Activated CD4-positive, alpha-beta memory T cell treated with anti-CD3 and anti-CD28 coated beads for 36 hours (primary cell): ENCODE measurements at places on chromosomes 5 and 9. TPM values are rescaled to one million over a fixed set of nuclear protein-coding genes. Genes with fewer than 3 reads are reported as not detected.

PCDHGA7 gene
- total RNA-seq, result 0.07 TPM

CCL28 gene
- total RNA-seq, result 7.6 TPM

DCTN4 gene
- total RNA-seq, result 32.9 TPM

WDR31 gene
- total RNA-seq, result 1.6 TPM

FAM81B gene
- total RNA-seq, result not detected
